Kidney epithelial cell (primary cell): ENCODE measurements at places on chromosomes 12 and 14. TPM values are rescaled to one million over a fixed set of nuclear protein-coding genes. Genes with fewer than 3 reads are reported as not detected.

The BCL11B gene
- total RNA-seq = 2.1 and 2.3 TPM in 2 replicates

The SLCO1B3 gene
- total RNA-seq = not detected in 2 replicates

- no peak for DNase-seq
Measured at GRCh38 chr12:66915306-66915904, 236.5 kb upstream of the GRIP1 start.

DNA sequence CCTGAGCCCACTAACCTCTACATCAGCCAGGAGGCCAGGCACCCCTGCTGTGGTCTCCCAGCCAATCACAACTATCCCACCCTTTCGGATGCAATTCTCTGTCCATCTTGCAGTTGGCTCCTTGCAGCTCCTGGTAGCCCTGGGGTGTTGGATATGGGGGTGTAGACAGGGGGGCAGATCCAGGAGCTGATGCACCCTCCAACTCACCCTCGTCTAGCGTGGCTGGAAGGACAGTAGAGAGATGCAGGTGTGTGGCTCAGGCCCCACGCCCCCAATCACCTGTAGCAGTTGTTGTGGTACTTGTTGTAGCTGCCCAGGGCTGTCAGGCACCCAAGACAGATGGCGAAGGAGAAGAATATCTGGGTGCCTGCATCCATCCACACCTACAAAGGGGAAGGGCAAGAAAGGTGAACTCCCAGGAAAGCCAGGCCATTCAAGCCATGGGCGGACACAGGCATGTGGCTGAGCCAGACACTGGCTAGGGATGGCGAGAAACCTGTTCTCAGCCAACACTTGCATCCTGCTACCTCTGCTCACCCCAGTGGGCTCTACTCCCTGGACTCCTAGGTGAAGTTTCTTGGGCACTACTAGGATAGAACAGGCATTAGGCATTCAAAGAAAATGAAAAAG is 13.4 kb upstream of the SLC6A12 start:
- DNase-seq = no peak

DNA sequence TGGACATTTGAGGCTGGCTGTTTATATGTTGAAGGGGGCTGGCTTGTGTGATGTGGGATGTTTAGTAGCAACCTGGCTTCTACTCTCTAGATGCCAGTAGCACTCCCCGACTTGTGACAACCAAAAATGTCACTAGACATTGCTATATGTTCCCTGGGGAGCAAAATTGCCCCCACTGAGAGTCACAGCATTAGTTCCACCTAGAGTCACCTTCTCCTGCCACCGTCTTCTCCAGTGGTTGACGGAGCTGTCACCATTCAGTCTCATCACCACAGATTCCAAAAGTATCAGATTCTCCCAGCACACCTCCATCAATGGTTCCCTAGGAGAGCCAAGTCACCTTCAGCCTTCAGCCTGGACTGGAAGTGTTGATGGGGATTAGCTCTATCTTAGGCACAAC is 7.8 kb upstream of the KRT76 start:
- no peak for DNase-seq

GRCh38 chr12:112283546-112283945 is 98.7 kb downstream of the HECTD4 start:
- no peak for DNase-seq

DNA sequence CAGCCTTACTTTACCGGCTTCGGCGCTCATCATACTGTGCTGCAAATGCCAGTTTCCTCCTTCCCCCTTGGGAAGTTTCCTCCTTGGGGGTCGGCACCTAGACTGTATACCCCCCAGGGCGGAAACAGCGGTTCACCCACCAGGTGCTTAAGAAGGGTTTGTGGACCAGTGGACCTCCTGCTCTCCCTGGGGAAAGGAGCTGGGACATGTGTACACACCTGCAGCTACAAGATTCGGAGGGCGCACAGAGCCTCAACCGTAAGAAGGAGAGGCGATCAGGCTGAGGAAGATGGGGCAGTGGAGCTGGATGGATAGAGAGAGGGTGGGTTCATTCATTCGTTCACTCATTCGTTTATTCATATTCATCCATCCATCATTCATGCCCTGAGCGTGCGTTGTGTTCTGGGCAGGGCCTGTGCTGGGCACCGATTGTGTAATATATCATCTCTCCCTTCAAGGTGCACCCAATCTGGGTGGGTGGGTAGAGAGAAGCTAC is 717 bp upstream of the ZNF839 start:
- no peak for DNase-seq

- no peak for DNase-seq
Measured at GRCh38 chr14:21244544-21244943, 24.7 kb downstream of the HNRNPC start.

- no peak for DNase-seq
Measured at GRCh38 chr14:78075555-78076277, 94.5 kb upstream of the NRXN3 start.

DNA sequence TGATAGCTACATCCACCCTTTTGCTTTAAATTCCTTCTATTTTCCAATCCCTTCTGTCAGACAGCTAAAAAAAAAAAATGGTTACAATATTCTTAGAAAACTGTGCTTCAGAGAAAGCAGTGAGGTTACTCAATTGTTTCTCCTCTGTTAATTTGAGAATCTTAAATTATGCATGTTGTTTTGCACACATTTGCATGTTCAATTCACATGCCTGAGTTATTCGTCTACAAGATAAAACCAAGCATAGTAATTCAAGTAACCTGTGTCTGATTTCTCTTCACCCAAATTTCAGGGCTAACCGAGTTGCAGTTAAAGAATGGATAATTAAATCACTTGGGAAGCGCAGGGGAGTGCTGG is 81.0 kb upstream of the MED13L start:
- DNase-seq = no peak

DNA sequence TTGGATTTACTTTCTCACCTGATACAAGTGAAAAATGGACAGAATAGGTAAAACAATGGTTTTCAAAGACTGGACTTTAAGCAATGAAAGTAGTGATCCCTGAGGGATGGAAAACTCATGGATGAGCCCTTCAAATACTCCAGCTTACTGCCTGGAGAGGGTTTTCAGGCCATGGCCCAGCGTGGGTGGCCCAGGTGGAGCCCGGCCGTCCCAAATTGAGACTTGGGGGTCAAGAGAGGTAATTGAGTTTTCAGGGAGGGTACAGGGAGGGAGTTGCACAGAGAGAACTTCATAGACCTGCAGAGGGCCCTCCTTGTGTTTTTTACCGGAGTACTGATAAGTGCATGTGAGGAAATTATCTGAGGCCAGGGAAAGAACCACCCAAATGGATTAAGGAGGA is 37.2 kb downstream of the RAN start:
- no peak for DNase-seq

GRCh38 chr12:26245175-26245942 is 50.0 kb downstream of the SSPN start:
- DNase-seq = no peak

- no peak for DNase-seq
Measured at GRCh38 chr12:114579389-114579788, 104.6 kb downstream of the TBX3 start.

- no peak for DNase-seq
Measured at GRCh38 chr14:69692594-69692993, 74.3 kb upstream of the SRSF5 start.

DNA sequence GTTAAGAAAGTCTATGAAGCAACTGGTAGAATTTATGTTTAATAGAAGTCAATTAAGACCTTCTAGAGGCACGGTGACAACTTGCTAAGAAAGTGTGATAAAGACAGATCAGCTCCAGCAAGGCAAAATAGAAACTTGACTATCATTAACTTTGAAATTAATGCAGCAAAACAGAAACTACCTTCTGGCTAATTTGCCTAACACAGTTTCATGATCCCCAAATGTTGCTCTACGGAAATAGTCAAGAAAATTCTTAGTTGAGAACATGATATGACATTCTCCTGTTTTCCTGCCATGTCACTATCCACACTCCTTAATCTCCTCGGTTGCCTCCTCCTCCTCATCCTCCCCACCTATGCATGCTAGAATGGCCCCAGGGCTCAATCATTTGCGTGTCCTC is 4.2 kb downstream of the DENND5B start:
- no peak for DNase-seq

- DNase-seq = no peak
Measured at GRCh38 chr14:64561631-64562030, 11.9 kb downstream of the PPP1R36 start.

GRCh38 chr12:3805077-3805476 is 52.2 kb upstream of the CRACR2A start:
- DNase-seq = no peak

DNA sequence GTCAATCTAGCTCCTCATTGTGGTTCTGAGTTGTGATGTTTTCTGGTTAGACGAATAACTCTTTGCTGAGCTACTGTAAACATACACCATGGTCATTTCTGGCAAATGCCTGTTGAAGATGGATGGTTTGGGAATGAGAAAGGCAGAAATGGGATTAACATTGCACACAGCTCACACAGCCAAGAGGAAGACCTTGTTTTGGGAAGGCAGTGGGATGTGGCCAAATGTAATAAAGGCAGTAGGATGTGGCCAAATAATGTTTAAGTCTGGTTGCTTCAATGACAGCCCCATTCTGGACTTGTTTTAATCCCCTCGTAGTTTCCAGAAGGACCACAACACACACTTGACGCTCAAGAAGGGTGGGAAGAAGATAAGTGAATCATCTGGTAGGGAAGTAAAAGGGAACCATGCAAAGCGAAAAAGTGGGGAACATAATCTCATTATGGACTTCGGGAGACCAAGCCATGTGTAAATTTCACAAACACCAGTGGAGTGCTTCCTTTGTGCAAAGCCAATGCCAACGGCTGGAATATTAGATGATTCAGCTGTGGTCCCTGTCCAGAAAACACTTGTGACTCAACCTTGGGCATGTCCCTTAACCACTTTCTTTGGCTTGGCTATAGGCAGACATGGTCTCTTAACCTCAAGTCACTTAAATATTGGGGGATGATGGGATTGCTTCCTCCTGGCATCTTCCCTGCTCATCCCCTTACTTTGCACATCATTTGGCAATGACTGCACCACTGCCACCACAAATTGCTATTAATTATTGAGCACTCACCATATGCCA is 284.4 kb upstream of the CRY1 start:
- no peak for DNase-seq

GRCh38 chr14:99968191-99968920 is 96.9 kb upstream of the EVL start:
- peak; percentile 68 for DNase-seq
